ENCODE measurements at places on chromosomes 7 and 10.

DNA sequence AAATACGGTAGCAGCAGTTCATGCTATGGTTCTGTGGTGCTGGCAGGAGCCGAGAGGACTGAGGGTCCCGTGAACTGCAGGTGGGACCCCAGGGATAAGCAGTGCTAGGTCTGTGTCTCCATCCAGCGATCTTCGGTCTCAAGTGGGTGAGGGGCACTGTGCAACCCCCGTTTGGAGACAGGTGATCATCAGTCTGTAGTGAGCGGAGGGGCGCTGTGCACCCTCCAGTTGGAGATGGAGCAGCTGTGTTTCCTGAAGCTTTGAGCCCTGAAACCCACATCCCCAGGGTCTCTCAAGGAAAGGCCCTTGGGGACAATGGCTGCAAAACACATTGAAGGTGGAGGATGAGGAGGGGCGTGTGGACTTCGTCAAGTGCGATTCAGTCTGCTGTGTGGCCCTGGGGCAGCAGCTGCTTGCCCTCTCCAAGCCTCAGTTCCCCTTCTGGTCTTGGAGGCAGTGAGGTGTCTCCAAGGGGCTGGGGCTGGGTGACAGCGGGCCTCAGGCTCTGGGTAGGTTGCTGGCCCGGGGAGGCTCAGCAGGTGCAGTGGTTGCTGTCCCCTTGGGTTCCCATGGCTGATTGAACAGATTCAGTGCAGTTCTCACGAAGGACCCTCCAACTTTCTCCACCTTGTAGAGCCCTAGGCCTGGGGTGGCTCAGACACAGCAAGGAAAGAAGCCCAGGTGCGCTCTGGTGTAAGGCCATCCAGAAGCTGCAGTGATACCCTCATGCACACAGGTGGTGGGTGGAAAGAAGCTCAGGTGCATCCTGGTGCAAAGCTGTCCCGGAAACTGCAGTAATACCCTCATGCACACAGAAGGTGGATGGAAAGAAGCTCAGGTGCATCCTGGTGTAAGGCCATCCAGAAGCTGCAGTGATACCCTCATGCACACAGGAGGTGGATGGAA is 160.6 kb downstream of the ADARB2 start:
- H3K27ac ChIP-seq = no peak overlapping the region
- H3K27me3 ChIP-seq = no peaks in the 10 kb centered on the region
- no peak overlapping the region for H3K4me3 ChIP-seq
- no peaks in the 10 kb centered on the region for H3K4me1 ChIP-seq
- DNase-seq = no peak

DNA sequence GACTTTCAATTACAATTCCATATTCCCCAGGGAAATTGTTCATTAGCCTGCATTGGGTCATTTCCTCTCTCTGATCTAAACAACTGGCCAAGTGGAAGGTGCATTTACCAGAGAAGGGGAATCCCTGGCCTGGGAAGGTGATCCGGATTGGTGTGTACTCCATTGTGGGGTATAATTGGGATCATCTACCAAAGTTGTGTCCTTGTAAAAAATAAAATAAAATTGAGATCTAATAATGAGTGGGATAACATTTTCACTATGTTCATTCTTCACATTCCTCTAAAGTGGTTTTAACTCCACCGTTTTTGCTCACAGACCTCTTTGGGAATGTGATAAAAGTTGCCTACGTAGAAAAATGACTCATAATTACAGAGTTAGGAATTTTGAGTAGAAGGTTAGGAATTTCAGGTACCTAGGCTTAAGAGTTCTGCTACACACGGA is 22.8 kb downstream of the ARL5B start:
- DNase-seq = no peak
- H3K4me1 ChIP-seq = no peaks in the 10 kb centered on the region
- no peaks in the 10 kb centered on the region for H3K36me3 ChIP-seq
- H3K27me3 ChIP-seq = no peaks in the 10 kb centered on the region
- no peak overlapping the region for H3K4me3 ChIP-seq
- H3K27ac ChIP-seq = no peak overlapping the region

DNA sequence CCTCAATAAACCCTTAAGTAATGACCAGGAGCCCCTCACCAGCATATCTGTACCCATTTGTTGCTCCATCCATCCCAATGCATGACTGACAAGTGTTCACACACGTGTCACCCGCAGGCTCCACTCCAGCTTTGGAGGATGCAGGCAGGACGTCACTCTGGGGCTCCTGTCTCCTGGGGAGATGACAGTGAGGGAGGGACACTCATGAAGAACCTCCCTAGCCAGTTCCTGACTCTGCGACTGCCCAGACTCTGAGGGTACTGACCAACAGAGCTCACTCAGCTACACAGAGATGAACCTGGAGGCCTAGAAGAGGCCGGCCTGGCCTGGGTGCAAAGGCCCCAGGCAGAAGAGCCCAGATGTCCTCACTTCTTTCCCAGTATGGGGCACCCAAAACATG is 135.1 kb upstream of the RET start:
- DNase-seq = no peak
- peaks cover 2% of the 10 kb centered on the region for H3K4me1 ChIP-seq
- no peak overlapping the region for H3K4me3 ChIP-seq
- H3K27me3 ChIP-seq = no peaks in the 10 kb centered on the region
- H3K36me3 ChIP-seq = no peaks in the 10 kb centered on the region

GRCh38 chr7:138186951-138187351 is 110.7 kb downstream of the AKR1D1 start:
- peaks cover 2% of the 10 kb centered on the region for H3K36me3 ChIP-seq
- no peak overlapping the region for H3K4me3 ChIP-seq
- H3K27ac ChIP-seq = peak overlapping the region; percentile 89

DNA sequence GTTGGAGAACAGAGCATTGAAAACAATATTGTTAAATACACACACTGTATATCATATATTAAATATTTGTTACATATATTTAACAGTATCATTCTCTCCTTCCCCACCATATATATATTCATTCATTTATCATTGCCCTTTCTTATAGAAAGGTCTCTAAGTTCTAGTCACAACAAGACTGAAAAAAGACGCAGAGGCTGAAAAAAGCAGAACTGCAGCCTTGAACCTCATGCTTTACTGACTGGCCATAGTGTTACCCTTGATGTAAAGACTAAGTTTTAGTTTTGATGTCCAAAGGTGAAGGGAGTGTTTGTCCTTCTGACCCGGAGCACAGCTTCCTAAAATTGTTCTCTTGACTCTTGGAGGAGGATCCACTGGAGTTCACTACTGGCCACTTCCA is 247.9 kb downstream of the PTEN start:
- no peak for DNase-seq
- no peak overlapping the region for H3K4me3 ChIP-seq

- no peaks in the 10 kb centered on the region for H3K36me3 ChIP-seq
- no peak overlapping the region for H3K4me3 ChIP-seq
- no peak for DNase-seq
- no peaks in the 10 kb centered on the region for H3K4me1 ChIP-seq
- H3K27me3 ChIP-seq = no peaks in the 10 kb centered on the region
- no peak overlapping the region for H3K27ac ChIP-seq
Observed at GRCh38 chr7:84705706-84706105, 481.1 kb downstream of the SEMA3D start.
